ENCODE measurements at places on chromosomes 7 and 10.

- no peak for DNase-seq
These were observed 106.8 kb downstream of the GLRX3 start for GRCh38 chr10:130243015-130243414.

- no peak for DNase-seq
These were observed 509.0 kb upstream of the PODXL start for GRCh38 chr7:132065193-132065988.

- no peak for DNase-seq
These were observed 14.5 kb upstream of the CYCS start for GRCh38 chr7:25139536-25139935.

DNA sequence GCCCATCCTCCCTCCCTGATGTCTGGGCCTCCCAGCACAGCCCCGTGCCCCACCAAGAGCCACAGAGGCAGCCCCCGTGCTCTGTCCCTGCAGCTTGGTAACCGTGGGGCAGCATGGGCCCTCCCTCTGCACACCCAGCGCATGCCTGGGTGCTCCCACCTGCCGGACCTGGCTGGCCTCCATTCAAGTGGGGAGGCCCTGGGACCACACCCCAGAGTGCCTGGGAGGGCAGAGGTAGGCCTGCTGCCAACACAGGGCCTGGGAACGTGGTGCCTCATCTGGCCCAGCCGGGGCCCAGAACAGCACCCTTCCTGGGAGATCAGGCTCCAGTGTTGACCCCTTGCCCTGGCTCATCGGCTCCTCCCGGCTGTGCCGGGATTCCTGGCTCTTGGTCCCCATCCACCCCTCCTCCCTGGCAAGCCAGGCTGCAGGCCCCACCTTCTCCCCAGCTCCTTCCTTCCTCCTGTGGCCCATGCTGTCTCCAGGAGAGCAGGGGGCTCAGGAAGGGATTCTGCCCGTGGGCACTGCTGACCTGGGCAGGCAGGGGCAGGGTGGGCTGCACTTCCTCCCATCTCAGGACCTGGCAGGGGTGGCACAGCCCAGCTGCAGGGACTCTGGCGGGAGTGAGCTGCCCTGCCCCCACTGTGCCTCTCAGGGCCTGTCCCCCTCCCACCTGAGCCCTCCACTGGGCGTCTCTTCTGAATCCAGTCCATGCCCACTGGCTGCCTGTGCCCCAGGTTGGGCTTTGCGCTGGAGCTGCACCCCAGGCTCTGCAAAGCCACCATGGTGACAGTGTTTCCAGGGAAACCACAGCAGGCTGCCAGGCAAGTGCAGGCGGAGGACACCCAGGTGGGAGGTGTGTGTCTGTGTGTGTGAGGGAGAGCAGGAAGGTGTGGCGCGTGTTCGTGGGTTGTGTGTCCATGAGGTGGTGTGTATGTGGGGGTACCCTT is 32.6 kb downstream of the PWWP2B start:
- no peak for DNase-seq

DNA sequence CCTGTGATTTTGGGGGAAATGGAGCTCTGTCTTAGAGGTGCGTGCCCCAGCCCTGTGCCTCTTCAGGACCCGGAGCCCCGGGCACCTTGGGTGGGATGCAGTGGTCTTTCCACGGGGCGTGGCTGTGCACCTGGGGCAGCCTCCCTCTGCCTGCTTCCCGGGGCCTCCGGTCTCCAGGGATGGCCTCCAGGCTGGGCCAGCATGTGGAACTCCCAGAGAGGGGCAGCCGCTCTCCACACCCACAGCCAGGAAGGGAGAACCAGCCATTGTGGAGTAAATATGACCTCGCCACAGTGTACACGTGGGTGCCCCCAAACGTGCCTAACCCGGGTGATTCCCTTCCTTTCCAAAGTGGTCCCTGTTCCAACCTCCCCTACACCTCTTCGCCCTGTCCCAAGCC is 52.6 kb downstream of the JAKMIP3 start:
- DNase-seq: no peak

- DNase-seq: no peak
These were observed 961.1 kb downstream of the XPNPEP1 start for GRCh38 chr10:108962172-108962571.

DNA sequence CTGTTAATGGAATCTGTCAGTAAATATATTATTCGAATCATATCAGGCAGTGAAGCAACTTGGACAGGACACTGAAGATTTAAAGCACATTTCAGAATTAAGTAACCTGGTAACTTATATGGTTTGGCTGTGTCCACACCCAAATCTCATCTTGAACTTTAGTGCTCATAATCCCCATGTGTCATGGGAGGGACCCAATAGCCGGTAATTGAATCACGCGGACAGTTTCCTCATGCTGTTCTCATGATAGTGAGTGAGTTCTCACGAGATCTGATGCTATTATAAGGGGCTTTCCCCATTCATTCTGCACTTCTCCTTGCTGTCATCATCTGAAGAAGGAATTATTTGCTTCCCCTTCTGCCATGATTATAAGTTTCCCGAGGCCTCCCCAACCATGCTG is 83.2 kb upstream of the COL1A2 start:
- DNase-seq: no peak

- no peak for DNase-seq
These were observed 264.4 kb downstream of the ETV1 start for GRCh38 chr7:13724977-13725566.

GRCh38 chr7:32673275-32673983 is 178.1 kb downstream of the AVL9 start:
- no peak for DNase-seq

- no peak for DNase-seq
These were observed 10.0 kb upstream of the SEC24C start for GRCh38 chr10:73734028-73734720.

GRCh38 chr10:10731366-10731765 is 286.3 kb upstream of the CELF2 start:
- no peak for DNase-seq

DNA sequence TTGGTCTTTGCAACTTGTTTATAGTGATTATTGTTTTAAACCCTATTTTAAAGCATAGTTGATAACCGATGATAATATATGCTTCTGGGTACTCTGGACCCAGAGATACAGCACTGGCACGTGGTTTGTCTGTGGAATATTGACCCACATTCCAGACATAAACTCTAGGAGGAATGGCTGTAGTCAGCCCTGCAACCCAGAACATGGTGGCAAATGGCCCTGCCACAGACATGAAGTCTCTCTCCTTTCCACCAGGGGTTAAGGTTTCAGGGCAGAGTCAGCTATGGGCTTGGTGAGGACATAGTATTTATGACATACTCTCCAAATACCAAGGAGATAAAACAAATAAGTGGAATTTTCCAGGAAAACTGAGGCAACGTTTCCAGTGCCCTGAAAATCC is 83.6 kb downstream of the NAMPT start:
- DNase-seq: no peak

GRCh38 chr10:73644015-73644743 is 2.9 kb upstream of the MYOZ1 start:
- peak; percentile 25 for DNase-seq

DNA sequence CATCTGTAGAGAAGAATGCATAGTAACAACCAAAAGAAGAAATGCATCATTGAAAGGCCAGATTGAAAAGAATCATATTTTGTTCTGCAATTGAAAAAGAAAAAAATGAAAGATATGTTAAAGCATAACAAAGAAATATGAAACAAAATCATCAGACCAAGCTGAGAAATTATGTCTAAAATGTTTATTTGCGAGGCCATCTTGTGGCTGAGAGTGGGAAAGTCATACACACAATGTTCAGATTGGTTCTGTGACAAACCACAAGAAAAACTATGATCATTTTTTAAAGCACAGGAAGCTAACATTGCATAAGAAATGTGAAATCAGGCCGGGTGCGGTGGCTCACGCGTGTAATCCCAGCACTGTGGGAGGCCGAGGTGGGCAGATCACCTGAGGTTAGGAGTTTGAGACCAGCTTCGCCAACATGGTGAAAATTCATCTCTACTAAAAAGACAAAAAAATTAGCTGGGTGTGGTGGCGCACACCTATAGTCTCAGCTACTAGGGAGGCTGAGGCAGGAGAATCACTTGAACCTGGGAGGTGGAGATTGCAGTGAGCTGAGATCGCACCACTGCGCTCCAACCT is 36.6 kb downstream of the ABCB5 start:
- DNase-seq: no peak

DNA sequence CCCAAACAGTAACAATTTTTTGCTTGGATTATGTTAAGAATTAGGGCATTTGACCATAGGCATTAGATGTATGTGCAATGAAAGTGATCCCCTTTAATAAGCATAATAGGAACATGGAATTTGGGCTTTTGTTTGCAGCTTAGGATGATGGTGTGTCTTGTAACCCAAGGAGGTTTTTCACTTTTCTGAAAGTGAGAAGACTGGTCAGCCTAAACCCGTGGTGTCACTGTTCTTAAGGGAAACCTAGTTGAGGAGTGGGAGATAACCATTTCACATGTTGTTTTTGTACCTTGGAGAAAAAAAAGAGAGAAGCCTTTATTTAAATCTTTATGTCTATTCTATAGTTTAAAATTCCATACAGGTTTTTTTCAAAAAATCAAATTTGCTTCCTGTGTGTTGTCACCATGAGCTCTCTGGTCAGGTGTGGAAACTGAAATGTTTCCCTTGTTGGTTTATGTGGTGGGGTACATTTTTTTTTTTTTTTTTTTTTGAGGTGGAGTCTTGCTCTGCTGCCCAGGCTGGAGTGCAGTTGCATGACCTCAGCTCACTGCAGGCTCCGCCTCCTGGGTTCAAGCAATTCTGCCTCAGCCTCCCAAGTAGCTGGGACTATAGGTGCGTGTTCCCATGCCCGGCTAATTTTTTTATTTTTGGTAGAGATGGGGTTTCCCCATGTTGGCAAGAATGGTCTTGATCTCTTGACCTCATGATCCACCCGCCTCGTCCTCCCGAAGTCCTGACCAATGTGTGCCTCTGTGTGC is 7.7 kb downstream of the CCM2 start:
- no peak for DNase-seq

GRCh38 chr7:44615149-44615611 is 8.8 kb downstream of the OGDH start:
- DNase-seq: no peak

DNA sequence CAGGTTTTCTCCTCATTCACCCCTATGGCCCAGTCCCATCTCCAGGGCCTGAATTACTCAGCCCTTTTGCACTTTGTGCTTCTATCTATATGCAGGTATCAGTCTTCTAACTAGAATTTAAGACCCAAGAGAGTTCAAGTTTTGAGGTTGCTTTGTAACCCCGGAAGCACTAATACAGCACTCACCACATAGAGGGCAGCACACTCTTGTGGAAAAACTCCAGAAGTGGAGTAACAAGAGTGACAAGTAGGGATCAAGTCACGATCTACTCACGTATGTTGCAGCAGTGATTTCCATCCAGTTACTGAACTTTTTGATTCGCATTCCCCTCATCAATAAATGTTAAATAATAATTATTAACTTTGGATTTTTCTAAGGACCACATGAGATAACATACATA is 151.0 kb downstream of the CHCHD3 start:
- DNase-seq: no peak

DNA sequence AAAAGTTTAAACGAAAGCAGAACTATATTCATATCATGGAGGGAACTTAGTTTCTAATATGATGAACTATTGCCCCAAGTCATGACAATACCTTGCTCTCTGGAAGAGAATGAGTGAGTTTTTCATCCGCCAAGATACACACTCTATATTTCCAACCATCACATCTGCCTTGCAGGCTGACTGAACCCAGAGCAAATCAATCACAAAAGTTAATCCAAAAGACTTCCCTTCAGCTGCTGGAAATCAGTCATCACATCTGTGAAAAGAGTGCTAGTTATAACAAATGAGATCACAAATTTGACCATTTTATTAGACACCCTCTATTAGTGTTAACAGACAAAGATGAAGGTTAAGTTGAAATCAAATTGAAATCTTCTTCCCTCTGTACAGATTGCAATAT is 261.7 kb upstream of the PRKCQ start:
- no peak for DNase-seq
